ENCODE measurements at places on chromosomes 6 and 20.

GRCh38 chr20:10318291-10319024 lies 99.8 kb downstream of the SNAP25 start:
- DNase-seq: no peak
- H3K27ac ChIP-seq: no peak overlapping the region
- no peaks in the 10 kb centered on the region for H3K4me1 ChIP-seq
- H3K27me3 ChIP-seq: no peaks in the 10 kb centered on the region

DNA sequence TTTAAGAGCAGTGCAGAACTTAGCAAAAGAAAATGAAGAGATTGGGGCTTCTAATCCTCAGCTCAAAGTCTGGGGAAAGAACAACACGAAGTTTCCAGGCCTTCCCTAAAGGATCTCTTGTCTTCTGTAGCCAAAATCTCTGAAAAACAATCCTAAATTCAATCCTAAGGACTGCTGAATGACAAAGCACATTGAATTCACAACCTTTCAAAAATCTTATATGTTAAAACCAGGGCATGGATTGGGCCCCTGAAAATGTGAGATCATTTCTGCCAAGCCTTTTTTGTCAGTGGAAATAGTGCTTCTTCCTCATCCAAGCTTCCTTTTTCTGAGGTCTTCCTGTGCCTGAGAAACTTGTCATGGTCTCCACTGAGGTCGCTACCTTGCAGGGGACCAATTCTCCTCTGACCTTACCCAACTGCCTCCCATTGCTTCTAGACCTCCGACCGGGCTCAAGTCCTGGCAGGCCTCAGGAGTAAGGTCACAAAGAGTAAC lies 126.2 kb upstream of the ARID1B start:
- no peak overlapping the region for H3K27ac ChIP-seq
- no peak overlapping the region for H3K4me3 ChIP-seq
- no peaks in the 10 kb centered on the region for H3K4me1 ChIP-seq
- H3K36me3 ChIP-seq: no peaks in the 10 kb centered on the region
- DNase-seq: no peak

GRCh38 chr20:59752101-59752586 lies 147.8 kb downstream of the PHACTR3 start:
- H3K36me3 ChIP-seq: no peaks in the 10 kb centered on the region
- no peak for DNase-seq
- no peak overlapping the region for H3K27ac ChIP-seq
- H3K27me3 ChIP-seq: no peaks in the 10 kb centered on the region
- H3K4me1 ChIP-seq: peaks cover 3% of the 10 kb centered on the region

DNA sequence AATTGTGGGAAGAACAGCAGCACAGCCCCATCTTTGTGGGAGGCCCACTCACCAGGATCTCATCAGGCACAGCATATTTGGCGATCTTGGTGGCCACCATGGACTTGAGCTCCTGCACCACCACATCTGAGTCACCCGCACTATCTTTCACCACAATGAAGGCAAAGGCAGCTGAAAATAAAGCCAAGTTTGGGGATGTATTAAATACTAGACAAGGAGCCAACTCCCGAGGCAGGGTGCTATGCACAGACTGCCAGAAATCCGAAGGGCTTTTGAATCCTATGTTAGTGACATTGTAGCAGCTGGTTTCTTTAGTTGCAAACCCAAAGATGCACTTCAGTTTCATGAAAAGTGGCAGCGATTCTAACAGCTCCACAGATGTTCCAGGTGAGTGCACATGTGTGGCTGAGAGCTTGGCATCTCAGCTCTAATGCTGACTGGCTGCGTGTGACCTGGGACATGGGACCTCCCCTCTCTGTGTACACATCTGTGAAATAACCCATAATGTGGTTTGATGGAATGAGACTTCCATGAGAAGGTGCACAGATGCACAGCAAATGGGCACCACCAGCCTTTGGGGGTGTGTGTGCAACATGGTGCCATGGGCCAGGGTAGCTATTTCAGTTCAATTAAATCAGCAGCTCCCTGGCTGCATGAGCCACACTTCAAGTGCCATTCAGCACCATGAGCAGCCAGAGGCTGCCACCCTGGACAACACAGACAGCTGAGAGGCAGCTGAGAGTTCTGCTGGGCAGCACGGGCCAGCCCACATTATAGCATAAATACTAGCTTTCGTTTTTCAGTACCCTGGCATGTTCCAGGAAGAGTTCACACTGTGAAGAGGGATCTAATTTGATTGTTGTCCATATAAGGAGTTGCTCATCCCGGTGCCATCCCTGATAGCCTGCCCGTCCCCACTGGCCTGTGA lies 16.9 kb upstream of the APMAP start:
- H3K27ac ChIP-seq: no peak overlapping the region
- no peaks in the 10 kb centered on the region for H3K27me3 ChIP-seq
- DNase-seq: no peak
- H3K4me1 ChIP-seq: no peaks in the 10 kb centered on the region
- H3K36me3 ChIP-seq: no peaks in the 10 kb centered on the region

DNA sequence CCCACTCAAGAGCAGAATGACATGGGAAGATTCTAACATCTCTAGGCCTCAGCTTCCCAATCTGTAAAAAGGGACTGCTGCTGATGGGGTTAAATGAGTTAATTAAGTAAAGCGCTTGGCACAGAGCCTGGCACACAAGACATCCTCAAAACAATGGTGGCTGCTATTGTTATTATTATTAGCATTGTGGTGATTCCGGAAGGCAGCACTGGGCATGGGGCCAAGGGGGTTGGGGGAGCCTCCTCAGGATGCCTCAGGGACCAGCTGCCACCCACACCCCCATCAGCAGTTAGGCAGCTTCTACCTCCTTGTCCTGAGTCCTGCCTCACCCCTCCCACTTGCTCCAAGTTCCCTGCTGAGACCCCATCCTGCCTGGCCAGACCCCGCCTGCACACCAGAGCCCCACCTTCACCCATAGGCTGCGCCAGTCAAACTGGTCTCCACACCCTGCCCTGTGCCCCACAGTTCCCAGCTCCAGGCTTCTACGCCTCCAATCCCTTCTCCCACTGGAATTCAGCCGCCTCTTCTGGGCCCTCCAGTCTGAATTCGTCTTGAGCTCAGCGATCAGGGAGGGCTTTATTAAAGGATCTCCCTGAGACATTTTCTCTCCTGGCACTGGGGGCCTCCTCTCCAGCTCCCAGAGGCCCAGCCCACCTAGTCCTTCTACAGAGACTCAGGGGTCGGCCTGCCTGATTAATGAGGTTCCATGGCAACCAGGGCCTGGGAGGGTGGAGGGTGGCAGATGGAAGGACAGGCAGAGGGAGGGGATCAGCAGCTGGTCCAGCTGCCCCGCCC lies 1.5 kb downstream of the E2F1 start:
- H3K36me3 ChIP-seq: no peaks in the 10 kb centered on the region
- H3K4me1 ChIP-seq: peaks cover 19% of the 10 kb centered on the region
- H3K27ac ChIP-seq: no peak overlapping the region
- no peaks in the 10 kb centered on the region for H3K27me3 ChIP-seq
- peak overlapping the region; percentile 61 for H3K4me3 ChIP-seq
- peak; percentile 76 for DNase-seq

DNA sequence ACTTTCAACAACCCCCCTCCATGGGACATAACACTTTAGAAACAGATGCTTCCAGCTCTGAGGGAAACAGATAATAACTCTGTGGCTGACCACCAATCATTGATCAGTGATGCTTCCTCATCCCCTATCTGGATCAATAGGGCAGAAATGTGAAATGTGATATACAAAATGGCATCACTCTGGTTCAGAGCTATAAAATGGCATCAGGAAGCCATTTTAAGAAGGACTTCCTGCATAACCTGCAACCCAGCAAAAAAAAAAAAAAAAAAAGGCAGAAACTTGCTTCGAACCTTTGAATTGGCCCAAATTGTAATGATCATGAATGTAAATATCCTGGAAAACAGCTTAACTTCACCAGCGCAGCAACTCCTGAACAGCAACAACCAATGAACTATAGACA lies 48.0 kb upstream of the RNGTT start:
- DNase-seq: no peak
- no peaks in the 10 kb centered on the region for H3K4me1 ChIP-seq

- peak; percentile 11 for DNase-seq
- no peak overlapping the region for H3K27ac ChIP-seq
- H3K27me3 ChIP-seq: no peaks in the 10 kb centered on the region
- no peaks in the 10 kb centered on the region for H3K4me1 ChIP-seq
Measured at GRCh38 chr6:115120391-115120790, 777.6 kb upstream of the HS3ST5 start.

- no peak for DNase-seq
- 0 out of 2 replicates have a peak, but pooled peaks cover 5% of the 10 kb centered on the region for H3K4me1 ChIP-seq
- H3K27me3 ChIP-seq: no peaks in the 10 kb centered on the region
- H3K4me3 ChIP-seq: no peak overlapping the region
- H3K27ac ChIP-seq: no peak overlapping the region
Measured at GRCh38 chr20:6708010-6708409, 59.5 kb upstream of the BMP2 start.

- no peaks in the 10 kb centered on the region for H3K36me3 ChIP-seq
- H3K4me3 ChIP-seq: no peak overlapping the region
- no peaks in the 10 kb centered on the region for H3K4me1 ChIP-seq
- peaks cover 62% of the 10 kb centered on the region for H3K27me3 ChIP-seq
- no peak overlapping the region for H3K27ac ChIP-seq
Measured at GRCh38 chr6:1587546-1587945, 22.2 kb upstream of the FOXC1 start.

DNA sequence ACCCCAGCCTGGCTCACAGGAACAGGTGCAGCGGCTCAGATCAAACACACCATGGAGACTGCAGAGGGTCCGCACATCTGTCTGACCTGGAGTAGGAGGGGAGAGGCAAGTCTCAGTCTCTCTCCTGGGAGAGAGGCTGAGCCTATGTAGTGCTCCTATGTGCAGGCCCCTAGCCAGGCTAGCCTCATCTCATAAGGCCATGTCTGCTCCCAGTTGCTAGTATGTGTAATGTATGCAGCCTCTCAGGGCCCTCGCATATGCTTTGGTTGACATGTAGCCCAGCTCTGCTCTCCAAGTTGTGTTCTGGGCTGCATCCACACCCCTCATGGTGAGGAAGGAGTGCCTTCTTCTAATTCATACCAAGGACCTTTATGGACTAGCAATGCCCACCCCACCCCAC lies 11.8 kb downstream of the TNXB start:
- peaks cover 70% of the 10 kb centered on the region for H3K27me3 ChIP-seq
- DNase-seq: no peak
- no peak overlapping the region for H3K4me3 ChIP-seq
- no peaks in the 10 kb centered on the region for H3K36me3 ChIP-seq
- no peak overlapping the region for H3K27ac ChIP-seq

GRCh38 chr6:10398446-10399218 lies 16.2 kb downstream of the TFAP2A start:
- H3K4me1 ChIP-seq: peaks cover 8% of the 10 kb centered on the region
- peaks cover 64% of the 10 kb centered on the region for H3K27me3 ChIP-seq
- no peak for DNase-seq
- no peak overlapping the region for H3K27ac ChIP-seq
- no peak overlapping the region for H3K4me3 ChIP-seq
- no peaks in the 10 kb centered on the region for H3K36me3 ChIP-seq

DNA sequence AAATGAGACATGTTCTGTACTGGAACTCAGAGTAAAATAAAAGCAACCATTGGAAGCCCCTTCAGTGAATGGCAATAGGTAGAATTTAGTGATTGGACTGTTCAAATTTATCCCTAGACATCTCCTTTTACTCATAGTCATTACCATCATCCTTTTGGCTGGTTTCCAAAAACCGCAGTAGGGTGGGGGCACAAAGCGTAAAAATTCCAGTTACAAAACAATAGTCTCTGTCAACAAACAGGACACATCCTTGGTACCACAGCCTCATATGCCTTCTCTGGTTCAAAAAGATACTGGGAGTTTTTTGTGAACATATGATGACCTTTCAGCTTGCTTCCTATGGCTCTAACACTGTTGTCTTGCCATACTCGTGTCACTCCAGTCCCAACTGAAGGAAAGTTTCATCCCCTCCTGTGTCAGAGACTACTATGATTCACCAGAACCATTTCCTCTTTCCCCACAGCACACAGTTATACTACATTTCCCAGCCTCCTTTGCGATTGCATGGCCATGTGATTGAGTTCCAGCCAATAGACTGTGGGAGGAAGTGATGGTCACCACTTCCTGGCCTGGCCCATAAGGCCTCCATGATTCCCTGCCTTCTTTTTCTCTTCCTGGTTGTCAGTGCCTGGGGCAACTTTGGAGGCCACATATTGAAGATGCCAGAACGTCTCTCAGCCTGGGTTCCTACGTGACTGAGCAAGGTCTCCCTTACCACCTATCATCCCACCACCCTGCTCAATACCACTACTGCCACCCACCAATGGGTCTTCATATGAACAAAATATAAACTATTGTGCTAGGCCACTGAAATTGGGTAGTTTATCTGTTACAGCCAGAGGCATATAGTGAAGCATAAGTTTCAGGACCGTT lies 162.4 kb downstream of the ID4 start:
- no peaks in the 10 kb centered on the region for H3K4me1 ChIP-seq
- no peaks in the 10 kb centered on the region for H3K36me3 ChIP-seq
- H3K27ac ChIP-seq: no peak overlapping the region
- H3K4me3 ChIP-seq: no peak overlapping the region
